Left ventricle myocardium superior (tissue), 1 donor: ENCODE measurements at places on chromosomes 16 and 17. TPM values are rescaled to one million over a fixed set of nuclear protein-coding genes. Genes with fewer than 3 reads are reported as not detected.
A peak's percentile ranks its signal among the peaks of the same experiment; 100 is the strongest.

GRCh38 chr17:75380315-75380714, 25.2 kb downstream of the GRB2 start:
- DNase-seq: no peak

GRCh38 chr16:75099738-75100602, 16.6 kb downstream of the LDHD start:
- DNase-seq: peak; percentile 53

- DNase-seq: peak; percentile 84
Measured at GRCh38 chr16:642189-643049, 791 bp downstream of the MCRIP2 start.

- DNase-seq: no peak
Measured at GRCh38 chr16:23676924-23677480, 1.7 kb upstream of the PLK1 start.

DNA sequence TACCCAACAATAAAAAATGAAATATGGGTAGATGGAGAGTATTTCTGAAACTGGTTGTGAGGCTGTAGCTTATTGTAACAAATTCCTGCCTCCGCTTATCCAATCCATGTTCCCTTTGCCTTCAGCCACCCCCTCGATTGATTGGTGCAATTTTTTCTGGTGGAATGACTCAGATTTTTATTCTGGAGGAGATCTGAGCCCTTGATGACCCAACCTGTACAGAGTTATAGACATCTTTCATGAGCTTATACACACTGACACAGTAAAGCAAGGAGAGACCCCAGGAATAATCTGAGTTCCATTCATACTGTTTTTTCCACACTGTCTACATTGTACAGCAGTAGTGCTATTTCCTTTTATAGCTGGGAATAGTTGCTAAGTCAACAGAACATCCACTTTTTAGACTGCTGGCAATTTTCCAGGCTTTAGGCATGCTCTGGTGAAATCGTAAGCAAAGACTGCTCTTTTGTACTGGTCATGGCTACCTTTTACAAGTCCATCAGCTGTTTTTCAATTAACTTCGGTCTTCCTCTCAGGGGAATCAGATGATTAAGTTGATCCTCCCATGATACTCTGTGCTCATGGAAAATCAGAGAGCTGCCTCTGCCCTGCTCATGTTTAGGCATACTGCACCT, 30.1 kb downstream of the CCL4 start:
- DNase-seq: no peak

The FNDC8 gene
- total RNA-seq: not detected

The KRT31 gene
- total RNA-seq: not detected

The DBF4B gene
- 4.9 TPM for total RNA-seq
